Lower leg skin (tissue), 4 donors: ENCODE measurements at places on chromosomes 16 and 17. TPM values are rescaled to one million over a fixed set of nuclear protein-coding genes. Genes with fewer than 3 reads are reported as not detected.

Gene SPECC1
- total RNA-seq = 11.1 TPM

Gene SLC26A11
- 23.1 TPM for total RNA-seq

Gene CAPNS2
- total RNA-seq = 168 TPM

Gene SCARF1
- total RNA-seq = 4.9 TPM
